Myocyte (in vitro differentiated cells): ENCODE measurements at places on chromosomes 5 and 9. TPM values are rescaled to one million over a fixed set of nuclear protein-coding genes. Genes with fewer than 3 reads are reported as not detected.

DNA sequence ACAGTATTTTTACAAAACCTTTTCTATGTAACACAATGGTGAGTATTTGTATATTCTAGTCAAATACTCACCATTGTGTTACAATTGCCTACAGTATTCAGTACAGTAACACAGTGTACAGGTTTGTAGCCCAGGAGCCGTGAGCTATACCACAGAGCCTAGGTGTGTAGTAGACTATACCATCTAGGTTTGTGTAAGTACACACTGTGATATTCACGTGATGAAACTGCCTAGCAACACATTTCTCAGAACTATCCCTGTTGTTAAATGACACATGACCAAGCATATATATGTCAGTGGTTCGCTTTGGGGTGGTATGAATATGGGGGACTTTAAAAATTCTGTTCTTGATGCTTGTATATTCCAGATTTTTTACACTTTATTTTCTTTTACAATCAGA, 21.3 kb downstream of the SH3PXD2B start:
- no peak for DNase-seq

GRCh38 chr5:178630951-178631350, 4.1 kb upstream of the CLK4 start:
- DNase-seq: no peak

DNA sequence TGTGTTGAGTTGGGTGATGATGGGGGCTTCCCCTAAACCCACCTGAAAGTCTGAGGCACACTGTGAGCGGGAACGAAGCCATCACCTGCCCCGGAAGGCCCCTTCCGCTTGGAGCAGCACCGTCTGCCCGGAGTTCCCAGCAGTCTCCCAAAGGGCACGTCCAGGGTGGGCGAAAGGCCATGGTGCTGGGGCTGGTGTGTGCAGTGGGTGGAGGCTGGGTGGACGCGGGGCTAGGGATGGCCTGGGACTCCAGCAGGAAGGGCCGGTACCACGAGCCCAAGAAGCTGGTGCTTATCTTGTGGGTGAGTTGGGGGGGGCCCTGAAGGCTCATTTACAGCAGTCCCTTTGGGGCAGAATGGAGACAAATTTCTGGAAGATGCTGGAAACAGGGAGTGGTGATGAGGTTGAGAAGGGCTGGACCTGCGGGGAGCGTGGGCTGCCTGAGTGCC, 4.6 kb downstream of the FLT4 start:
- DNase-seq: no peak

The PRSS3 gene
- total RNA-seq: not detected in 2 replicates

The FRMD3 gene
- 2.9 and 8.6 TPM in 2 replicates for total RNA-seq
